ENCODE measurements at places on chromosomes 12 and 14.

- no peak for DNase-seq
Observed at GRCh38 chr14:55341781-55342180, 69.8 kb downstream of the ATG14 start.

GRCh38 chr12:67086116-67086515, 183.0 kb upstream of the CAND1 start:
- DNase-seq: no peak

GRCh38 chr12:52436000-52436827, 2.0 kb upstream of the KRT75 start:
- DNase-seq: no peak

- no peak for DNase-seq
Observed at GRCh38 chr14:54169254-54169924, 212.8 kb upstream of the BMP4 start.

DNA sequence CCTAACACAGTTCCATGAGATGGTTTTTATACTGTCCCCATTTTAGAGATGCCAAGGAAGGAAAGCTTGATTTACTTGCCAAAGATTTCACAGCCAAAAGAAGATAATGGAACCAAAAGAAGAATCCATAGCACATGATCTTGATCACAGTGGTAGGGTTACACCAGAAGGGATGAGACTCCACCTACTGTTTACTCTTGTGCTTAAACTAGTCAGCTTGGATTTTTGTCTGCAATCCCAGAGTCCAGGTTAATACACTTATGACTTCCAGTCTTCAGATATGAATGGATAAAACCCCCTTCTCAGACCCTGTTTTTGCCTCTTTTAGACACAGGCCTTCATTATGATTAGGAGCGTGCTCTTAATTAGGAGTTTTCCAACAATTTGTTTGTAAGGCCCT, 454.2 kb downstream of the AEBP2 start:
- no peak for DNase-seq
